Stimulated activated CD4-positive, alpha-beta T cell treated with anti-CD3 and anti-CD28 coated beads, Interleukin-2, amount 100 ng/mL, for 24 hours (primary cell): ENCODE measurements at places on chromosomes 5 and 9.
A peak's percentile ranks its signal among the peaks of the same experiment; 100 is the strongest.

GRCh38 chr9:71279151-71279739, 157.8 kb upstream of the TRPM3 start:
- DNase-seq = no peak

- DNase-seq = no peak
These were observed 993.9 kb upstream of the ACO1 start for GRCh38 chr9:31390403-31391025.

DNA sequence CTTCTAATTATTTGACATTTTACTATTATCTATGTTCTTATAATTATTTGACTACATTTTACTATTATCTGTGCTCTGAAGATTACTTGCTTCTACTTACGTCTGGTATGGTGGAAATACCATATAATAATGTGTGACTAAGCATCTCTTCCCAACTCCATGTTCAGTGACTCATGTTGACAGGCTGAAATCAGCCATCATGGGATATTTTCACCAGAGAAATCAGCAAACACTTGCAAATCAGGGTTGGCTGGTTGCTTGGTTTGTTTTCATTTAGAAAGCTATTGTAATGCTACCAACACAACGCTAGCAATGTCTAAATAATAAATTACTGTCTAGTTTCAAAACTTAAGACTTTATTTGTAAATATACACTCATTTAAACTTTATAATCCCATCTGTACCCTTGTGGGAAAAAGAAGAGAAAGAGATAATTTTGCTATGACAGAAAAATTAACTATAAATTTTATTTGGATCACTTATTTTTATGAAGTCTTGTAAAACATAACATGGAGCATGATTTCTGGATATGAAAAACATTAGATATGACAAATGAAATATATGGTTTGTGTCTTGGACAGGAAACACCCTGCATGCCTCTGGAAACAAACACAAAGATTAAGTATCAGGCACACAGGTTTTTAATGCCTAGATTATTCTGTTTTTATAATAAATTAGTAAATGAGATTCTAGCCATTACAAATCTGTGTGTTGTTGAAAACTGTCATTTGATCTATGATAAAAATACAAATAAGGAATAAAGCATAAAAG, 337.6 kb downstream of the BNC2 start:
- no peak for DNase-seq

DNA sequence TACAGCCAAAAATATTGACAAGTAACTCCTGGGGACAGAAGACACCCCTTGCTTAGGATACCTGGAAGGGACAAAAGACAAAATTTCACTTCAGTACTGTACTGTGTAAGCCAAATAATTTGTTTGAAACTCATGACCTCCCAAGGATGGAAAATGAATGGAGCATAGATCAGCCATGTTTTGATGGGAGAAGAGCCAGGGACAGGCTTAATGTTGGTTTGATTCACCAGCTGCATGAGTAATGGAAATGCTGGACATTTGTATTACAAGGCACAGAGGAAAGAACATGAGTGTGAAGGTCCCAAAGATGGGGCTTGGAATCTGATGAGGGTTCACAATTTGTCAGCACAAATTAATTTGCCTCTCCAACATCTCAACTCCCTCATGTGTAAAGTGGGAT, 122.8 kb downstream of the ENC1 start:
- no peak for DNase-seq

GRCh38 chr5:92939428-92939827, 641.6 kb downstream of the NR2F1-AS1 start:
- DNase-seq = no peak

GRCh38 chr9:134644725-134645606, 3.4 kb downstream of the COL5A1 start:
- DNase-seq = no peak

DNA sequence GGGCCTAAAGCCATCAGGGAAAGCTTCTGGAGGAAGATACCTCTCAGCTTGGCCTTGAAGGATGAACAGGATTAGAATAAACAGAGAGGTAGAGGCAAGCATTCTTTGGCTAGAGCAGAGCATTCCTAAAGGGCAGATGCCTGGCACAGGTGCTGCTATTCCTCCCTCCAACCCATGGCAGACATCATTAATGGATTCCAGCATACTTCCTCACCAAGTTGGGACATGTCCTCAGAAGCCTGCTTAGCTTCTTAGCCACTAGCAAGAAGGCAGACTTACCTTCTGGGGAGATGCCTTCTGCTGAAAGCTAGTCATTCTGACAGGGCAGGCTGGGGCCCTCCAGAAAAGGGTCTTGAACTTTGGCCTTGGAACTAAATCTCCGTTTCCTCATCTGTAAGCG, 122.0 kb downstream of the RGS3 start:
- DNase-seq = no peak

DNA sequence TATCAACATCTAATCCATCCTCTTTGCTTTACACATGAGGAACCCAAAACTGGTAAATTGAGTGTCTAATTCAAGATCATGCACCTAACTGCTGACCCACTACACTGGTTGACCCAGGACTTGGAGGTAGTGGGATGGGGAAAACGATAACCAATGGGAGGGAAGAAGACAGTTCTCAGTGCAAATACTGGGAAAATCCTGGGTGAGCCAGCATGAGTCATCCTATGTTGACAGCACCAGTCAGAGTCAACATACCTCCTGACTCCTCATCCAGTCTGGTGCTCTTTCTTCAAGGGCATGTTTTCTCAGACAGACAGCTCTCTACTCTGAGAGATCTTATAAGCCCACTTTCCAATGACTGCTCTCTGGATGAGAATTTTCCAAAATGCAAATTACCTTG, 232.8 kb upstream of the PTGER4 start:
- no peak for DNase-seq

DNA sequence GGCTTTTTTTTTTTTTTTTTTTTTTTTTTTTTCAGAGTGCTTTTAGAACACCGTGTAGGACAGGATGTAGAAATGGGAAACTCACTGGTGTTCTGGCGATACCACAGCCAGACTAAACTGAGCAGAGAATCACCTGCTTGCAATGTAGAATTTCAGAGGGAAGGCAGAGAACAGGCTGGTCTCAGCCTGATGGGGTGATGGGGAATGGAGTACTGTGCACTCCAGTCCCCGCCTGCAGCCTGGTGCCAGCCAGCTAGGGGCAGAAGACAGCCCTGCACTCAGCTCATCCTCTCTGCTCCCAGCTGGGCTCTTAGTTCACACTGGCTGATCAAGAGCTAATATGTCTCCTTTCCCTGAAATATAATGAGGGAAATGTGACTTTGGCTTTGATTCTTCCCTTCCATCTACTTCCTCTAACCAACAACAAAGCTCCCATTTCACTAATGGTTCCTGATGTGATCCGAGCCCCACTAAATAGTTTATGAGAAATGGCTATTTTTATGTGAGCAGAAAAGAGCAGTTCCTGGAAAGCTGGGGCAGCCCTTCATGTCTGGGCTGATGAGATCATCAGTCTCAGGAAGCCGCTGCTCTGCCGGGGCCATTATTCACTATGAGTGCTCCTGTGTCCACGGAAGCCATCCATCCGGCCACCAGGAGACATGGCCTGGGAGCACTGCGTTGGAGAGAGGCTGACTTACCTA, 209.7 kb downstream of the GADD45G start:
- no peak for DNase-seq

DNA sequence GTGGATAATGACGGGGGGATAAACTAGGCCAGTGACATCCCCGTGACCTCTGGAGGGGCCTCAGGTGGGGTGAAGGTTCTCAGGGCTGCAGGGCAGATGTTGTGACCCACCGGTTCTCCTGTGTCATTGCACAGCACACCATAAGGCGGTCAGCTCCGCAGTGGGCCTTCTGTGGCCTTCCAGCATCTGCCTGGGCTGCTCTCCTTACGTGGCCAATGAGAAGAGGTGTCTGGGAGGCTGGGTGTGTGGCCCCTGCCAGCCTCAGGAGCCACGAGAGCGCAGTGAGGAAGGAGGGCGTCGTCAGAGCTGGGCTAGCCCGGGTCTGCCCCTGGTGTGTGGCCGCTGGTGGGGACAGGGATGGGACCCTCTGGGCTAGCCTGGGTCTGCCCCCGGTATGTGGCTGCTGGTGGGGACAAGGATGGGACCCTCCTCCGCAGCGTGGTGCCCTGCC, 48.7 kb downstream of the COL5A1 start:
- DNase-seq = no peak

GRCh38 chr5:179870952-179871351, 12.3 kb upstream of the MRNIP start:
- DNase-seq = no peak

GRCh38 chr5:171984748-171985419, 21.6 kb downstream of the FBXW11 start:
- peak; percentile 39 for DNase-seq

DNA sequence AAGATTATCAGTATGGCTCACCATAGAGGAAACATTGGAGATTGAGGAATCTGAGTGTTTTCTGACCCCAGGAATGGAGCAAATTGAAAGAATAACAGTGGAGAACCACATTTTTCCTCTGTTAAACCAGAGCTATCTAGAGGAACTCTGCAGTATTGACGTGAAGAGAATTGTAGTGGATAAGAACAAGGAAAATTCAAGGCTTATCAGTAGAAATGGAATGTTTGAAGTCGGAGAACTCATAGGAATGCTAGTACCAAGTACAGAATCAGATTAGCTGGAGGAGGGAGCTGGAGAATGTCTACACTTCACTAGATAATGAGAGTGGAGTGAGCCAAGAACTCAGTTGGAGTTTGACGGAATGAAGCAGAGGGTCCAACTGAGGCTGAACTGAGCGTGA, 50.3 kb downstream of the SNCAIP start:
- no peak for DNase-seq

GRCh38 chr9:136943291-136944211, 987 bp downstream of the FBXW5 start:
- peak; percentile 52 for DNase-seq

DNA sequence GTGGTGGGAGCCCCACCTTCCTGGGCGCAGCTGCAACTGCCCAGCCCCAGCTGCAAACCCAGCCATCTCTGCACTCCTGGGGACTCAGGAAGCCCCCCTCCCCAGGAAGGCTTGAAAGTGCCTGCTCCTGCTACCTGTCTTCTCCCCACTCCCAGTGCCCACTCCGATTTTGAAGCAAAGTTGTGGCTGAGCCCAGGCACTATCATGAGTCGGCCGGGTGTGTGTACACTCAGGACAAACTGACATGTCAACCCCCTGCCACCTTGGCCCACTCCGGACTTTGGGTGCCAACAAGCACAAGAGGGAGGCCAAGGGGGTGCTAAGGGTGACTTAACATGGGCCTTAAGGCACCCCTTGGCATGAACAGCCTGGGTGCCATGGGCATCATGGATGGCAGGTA, 325.5 kb upstream of the PTGER4 start:
- DNase-seq = no peak

GRCh38 chr9:15935661-15936305, 382.9 kb downstream of the CCDC171 start:
- DNase-seq = no peak

GRCh38 chr9:137053944-137054931, at the start of gene ENTPD2:
Gene ENTPD2, minus strand, starts transcription at chr9:137054061. Its CDS starts 64 bp downstream, at chr9:137053997.
- DNase-seq = peak; percentile 43

- no peak for DNase-seq
These were observed 265.6 kb downstream of the NSG2 start for GRCh38 chr5:174311121-174311520.

- DNase-seq = no peak
These were observed 25.9 kb downstream of the BRINP1 start for GRCh38 chr9:119343059-119343990.

DNA sequence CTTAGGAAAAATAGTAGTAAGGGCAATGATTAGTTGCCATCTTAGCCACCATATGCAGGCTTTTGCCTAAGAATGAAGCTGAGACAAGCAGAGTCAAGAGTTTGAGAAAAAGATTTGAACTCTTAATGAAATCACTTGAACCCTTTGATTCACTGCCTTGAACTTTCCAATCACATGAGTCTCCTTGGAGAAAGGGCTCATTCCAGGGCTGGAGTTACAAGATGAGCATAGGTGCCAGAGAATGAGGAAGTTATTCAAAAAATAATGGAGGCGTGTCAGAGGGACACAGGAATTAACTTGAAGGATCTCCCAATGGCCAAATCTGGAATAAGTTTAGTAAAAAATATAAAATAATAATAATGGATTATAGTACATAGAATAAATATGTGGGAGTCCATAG, 35.3 kb downstream of the MAT2B start:
- DNase-seq = no peak

DNA sequence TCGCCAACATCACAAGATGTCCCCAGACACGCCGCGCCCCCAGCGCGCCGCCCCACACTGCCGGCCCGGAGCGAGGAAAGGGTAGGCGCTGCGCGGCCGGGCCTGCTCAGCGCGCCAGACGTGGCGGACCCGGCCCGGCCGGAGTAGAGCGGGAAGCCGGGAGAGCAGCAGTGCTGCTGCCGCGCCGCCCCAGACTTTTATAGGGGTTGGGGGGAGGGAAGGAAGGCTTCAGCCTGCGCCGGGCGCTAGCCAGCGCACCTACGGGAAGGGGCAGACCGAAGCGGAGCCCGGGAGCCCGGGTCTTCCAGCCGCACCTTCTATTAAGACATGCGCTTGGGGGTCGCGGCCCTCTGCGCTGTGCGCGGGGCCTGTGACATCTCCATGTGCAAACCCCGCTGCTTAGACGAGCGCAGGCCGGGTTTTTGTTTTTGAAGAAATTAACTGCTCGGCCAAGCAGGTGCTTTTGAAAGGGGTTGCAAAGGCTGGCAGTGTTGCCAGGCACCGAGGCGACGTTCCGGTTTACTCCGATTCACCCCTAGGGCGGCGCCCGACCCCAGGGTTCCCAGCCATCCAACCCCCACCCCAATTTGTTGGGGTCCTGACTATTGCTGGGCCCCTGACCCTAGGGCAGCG, 353 bp upstream of the PAX5 start:
- peak; percentile 53 for DNase-seq

GRCh38 chr5:84724683-84725082, 340.0 kb upstream of the EDIL3 start:
- DNase-seq = no peak
